NCI-H1105 treated with DMSO at 0.1 percent for 48 hours (cell line): ENCODE measurements at places on chromosomes 7 and 10.

DNA sequence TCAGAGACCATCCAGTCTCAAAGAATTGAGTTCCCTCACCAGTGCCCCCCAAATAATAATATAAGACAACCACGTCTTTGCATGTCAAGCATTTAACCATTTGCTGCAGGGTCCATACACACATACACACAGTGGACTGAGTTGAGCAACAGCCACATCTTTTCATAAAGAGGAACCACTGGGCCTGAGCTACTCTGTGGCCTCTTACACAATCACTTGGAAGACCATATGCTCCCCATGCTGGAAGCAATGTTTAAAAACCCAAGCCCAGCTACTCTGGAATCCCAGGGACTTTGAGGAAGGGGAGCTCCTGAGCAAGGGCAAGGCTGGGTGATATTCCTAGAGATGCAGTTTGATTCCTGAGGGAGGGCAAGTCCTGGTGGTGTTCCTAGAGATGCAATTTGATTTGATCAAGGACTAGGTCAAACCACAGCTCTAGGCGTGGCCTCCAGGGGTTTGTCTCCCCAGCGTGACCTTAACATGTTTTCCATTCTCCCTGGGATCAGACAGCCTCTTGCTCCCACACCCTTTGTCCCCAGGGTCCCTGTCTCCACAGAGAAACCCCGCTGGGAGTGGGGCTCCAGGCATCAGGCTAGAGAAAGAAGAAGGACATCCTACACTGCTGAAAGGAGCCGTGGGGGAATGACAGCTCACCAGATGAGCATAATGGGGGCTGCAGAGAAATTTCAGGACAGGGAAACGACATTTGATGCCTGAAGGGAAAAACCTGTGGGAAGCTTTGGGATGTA, 376.2 kb upstream of the MGMT start:
- no peak for DNase-seq

- DNase-seq, result no peak
Observed at GRCh38 chr7:24617957-24618616, 44.8 kb downstream of the PALS2 start.

DNA sequence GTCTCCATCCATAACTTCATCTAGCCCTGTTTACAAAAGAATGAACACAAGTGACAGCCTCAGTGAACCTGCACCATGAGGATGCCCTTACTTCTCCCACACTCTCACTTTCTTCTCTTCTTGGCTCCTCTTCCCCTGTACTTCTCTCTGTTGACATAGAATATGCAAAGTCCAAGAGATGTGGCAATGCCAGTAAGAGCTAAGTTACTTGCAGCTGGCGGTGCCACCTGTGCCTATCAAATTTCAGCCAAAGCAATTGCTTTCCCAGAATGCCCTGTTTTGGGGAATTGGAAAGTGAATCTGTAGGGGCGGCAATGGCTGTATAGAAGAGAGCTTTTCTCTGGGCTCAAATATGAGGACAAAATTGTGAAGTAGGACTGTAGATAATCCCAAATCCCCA, 557.8 kb downstream of the AUTS2 start:
- DNase-seq, result no peak

DNA sequence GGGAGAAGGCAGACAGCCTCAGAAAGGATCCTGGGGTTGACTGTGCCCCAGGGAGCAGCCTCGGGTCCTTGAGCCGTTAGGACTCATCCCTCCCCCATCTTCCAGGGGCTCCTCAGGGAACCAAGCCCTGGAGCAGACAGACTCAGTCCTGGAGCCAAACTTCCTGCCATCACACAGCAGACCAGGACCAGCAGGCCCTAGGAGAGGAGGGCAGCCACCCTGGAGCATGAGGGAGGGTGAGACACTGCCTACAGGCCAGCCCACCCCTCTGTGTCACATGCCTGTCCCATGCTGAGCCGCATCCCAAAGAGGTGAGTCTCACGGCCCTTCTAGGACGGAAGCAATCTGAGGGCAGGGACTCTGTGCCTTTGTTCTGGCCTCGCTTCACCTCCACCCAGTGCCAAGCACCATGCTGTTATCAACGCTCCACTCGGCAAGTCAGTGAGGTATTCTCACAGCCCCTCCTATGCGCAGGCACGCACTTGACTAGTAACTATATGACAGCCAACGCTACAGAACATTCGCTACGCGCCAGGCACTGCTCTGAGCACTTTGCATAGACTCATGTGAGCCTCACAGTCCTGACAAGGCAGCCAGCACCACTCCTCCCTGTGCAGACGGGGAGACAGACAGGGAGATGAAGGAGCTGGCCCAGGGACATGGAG, 19.1 kb downstream of the MAD1L1 start:
- no peak for DNase-seq

GRCh38 chr7:140489026-140489359, 9.7 kb upstream of the MKRN1 start:
- no peak for DNase-seq

GRCh38 chr7:120070201-120070600, 202.8 kb upstream of the KCND2 start:
- DNase-seq, result no peak

DNA sequence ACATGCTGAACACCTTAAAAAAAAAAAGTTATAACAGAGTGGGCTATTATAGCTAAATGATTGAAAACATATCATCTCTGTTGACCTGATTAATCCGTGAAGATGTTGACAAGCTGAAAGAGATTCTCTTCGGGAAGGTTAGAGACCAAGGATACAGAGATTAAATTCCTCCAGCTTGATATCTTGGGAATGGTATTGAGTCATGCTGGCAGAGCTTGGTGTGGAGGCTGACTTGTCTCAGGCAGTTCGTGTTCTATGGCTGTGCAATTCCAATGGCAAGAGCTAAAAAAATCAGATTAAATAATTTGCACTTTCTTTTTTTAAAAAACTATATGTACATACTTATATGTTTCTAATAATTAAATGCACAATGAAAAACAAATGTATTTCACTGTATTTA, 24.9 kb upstream of the CACNA2D1 start:
- DNase-seq, result no peak

DNA sequence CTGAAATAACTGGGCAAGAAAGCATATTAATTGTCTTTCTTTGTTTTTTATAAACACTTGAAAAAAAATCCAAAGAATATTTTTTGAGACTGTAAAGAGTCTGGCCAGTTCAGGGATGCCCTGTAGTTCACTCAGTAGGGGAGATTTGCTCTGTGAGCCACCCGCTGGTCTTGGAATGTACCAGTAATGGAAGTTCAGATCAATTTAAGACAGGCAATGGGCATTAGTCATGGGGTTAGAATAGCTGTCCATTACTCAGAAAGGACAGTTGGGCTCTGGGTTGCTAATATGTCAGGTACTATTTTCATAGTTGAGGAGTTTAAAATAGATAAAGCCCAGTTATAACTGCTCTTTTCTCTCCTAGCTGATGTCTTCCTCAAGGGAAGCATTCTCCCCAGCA, 38.7 kb downstream of the A1CF start:
- DNase-seq, result no peak
